ENCODE measurements at places on chromosomes 4 and X.

DNA sequence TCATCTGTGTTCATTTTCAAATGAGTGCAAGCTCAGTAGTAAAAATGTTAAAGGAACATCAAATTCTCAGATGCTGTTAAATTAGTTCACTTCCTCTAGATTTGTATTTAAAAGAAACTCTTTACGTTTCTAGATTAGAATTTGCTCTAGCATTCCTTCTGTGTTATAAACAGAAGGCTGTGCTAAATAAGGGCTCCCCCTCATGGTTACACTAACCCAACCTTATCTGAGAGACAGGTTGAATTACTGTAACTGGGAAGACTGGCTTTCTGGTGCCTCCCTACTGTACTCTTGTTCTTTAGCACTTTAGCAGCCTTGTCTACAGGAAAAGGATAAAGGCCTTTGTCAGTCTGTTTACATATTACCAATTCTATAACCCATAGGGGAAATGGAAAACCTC is 56.8 kb downstream of the RXFP1 start:
- DNase-seq = peak; percentile 13

DNA sequence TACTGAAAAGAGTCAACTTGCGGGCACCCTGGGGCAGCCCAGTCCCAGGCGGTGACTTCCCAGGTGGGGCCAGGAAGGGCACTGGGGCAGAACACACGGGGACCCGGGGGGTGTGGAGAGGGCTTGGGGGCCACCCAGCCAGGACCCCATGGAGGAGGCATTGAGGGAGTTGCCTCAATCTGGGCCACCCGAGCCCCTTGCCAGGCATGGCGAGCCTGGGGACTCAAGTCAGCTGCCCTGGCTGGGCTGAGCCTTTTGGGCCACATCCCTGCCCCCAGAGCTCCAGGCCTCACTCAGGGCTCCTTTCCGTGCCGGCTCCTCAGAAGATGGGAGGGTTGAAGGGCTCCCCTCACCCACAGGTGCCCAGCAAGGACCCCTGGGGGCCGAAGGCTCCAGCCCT is 6.6 kb upstream of the CPLX1 start:
- DNase-seq = no peak

- DNase-seq = no peak
Measured at GRCh38 chrX:70240751-70241150, 6.3 kb downstream of the AWAT1 start.

- no peak for DNase-seq
Measured at GRCh38 chrX:88526385-88526784, 220.6 kb upstream of the CPXCR1 start.

DNA sequence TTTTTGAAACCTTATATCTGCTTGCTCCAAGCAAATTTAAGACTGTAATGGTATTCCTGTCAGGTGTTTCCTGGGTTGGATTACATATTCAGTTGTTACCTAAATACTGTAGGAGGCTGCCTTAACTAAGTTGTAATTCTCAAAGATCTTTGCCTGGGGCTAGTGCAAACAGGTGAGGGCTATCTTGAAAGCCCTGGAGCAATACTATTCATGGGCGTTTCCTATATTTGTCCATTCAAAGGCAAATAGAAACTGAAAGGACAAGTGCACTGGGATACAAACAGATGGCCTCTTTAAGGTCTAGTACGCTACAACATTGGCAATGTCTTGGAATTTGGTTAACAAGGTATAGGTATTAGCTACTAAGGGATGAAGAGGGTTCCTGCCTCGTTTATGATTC is 84.1 kb upstream of the CT45A1 start:
- DNase-seq = no peak

- no peak for DNase-seq
Measured at GRCh38 chr4:21544415-21544814, 404.2 kb downstream of the KCNIP4 start.

GRCh38 chr4:156892805-156893204 is 78.8 kb downstream of the PDGFC start:
- DNase-seq = no peak

- no peak for DNase-seq
Measured at GRCh38 chr4:38654273-38654672, 9.7 kb upstream of the KLF3 start.

- DNase-seq = no peak
Measured at GRCh38 chrX:63426519-63426918, 75.4 kb upstream of the SPIN4 start.

- no peak for DNase-seq
Measured at GRCh38 chr4:185752872-185753271, 59.1 kb downstream of the SORBS2 start.

DNA sequence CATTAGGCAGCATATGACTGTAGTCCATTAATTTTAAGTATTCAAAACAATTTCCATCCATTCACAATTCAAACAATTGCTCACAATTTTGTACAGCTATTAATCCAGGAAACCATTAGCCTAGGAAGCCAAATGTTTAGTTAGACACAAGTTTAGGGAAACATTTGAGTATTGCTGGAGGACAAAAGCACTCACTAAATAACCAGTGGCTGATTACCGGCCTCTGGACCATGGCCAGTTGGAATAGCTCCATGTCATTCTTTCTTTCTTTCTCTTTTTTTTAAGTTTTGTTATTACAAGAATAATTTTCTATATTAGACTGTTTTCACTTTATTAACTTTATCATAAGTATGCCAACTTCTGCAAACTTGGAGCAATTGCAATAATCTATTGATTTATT is 31.3 kb downstream of the TRIML2 start:
- DNase-seq = no peak

DNA sequence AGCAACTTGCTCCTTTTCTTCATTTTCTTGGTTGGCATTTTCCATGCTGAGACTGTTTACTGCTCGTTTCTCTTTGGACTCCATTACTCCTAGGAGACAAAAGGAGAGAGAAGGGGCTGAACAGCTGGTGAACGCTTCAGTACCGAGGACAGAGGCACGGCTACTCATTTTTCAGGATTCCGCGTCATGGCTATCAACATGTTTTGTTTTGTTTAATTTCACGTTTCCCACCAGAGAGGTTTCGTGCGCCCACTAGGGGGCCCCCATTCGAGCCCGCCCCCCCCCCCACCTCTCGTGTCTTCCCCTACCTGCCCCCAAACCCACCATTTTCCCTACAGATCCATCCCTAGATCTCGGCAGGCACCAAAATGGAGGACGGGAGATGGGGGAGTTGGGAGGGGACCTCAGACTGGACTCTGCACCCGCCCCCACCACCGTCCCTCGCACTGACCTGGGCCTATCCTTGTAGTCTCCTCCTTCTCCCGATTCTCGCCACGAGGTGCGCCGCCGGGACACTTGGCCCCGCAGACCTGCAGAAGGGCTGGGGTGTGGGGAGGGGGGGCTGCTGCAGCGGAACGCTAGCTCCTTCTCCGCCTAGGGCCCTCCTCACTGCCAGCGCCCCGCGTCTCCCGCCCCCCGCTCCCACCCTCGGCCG is 653 bp downstream of the BEX1 start:
- peak; percentile 5 for DNase-seq

DNA sequence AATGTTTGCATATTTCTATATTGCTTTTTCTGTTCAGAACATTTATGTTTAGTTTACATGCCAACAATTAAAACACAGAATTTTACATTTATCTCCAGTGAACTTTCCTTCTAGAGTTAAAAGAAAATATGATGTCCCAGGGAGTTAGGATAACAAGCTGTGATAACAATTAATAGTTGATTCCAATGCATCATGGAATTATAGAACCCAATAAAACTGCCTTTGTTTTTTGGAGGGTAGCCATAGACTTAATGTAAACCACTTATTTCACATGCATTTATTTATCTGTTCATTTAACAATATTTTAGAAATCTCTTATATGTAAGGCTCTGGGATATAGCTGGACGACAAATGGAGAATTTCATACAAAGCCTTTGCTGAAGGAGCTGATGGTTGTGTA is 180.0 kb downstream of the CFAP299 start:
- DNase-seq = no peak

DNA sequence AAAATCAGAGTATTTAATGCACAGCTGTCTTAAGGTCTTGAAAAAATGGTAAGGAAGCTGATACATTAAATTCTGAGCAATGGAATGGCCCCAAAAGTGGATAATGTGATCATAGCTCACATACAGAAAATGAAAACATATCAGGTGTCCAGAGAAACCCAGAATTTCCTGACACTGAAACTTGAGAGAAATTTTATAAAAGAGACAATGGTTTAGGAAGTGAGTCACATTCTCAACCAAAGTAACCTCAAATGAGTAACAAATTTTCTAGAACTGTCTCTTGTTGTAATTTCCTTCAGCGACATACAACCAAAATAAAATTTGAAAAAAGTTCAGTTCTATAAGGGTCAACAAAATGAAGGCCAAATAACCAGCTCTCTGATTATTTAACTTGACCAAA is 37.4 kb upstream of the PACRGL start:
- no peak for DNase-seq

DNA sequence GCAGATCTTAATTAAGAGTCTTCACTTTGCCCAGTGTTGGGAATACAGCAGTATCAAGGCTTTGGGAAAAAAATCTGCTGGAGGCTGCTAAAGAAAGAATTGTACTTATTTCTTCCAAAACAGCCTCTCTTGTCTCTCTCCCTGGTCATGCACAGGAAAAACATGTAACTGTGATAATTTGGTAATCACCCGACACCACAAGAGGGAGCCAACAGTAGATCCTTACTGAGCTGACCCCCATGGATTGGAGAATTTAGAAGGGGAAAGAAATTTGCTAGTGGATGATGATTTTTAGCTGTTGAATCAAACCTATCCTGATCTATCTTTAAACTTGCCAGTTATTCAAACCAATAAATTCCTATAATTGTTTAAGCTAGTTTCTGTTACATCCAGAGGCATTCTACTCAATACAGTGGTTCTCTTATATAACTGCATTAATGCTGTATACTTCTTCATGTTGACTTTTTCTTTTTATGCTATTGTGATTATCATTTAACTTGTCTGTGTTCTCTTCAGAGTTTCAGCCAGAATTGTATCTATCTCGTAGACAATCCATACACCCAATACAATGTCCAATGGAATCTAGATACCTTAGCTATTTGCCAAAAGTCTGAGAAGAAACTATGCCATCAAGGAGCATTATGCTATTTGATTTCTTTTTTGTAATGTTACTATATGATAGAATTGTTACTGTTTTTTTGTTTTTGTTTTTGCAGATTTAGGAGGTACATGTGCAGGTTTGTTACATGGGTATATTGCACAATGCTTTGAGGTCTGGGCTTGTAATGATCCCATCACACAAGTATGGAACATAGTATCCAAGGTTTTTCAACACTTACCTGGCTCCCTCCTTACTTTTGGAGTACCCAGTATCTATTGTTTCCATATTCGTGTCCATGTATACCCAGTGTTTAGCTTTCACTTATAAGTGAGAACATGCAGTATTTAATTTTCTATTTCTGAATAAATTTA is 31.3 kb upstream of the ARHGEF38 start:
- DNase-seq = peak; percentile 73

GRCh38 chrX:8657883-8658282 is 74.1 kb downstream of the ANOS1 start:
- no peak for DNase-seq

- DNase-seq = no peak
Measured at GRCh38 chr4:69594382-69594781, 45.1 kb downstream of the UGT2A2 start.

All from trophoblast cell (in vitro differentiated cells and primary cell).